ENCODE measurements at places on chromosomes 4 and X. TPM values are rescaled to one million over a fixed set of nuclear protein-coding genes. Genes with fewer than 3 reads are reported as not detected.

GRCh38 chr4:87465739-87466366, 43.5 kb downstream of the NUDT9 start:
- DNase-seq: peak; percentile 15

GRCh38 chr4:95318483-95318882, 230.3 kb downstream of the UNC5C start:
- no peak for DNase-seq

DNA sequence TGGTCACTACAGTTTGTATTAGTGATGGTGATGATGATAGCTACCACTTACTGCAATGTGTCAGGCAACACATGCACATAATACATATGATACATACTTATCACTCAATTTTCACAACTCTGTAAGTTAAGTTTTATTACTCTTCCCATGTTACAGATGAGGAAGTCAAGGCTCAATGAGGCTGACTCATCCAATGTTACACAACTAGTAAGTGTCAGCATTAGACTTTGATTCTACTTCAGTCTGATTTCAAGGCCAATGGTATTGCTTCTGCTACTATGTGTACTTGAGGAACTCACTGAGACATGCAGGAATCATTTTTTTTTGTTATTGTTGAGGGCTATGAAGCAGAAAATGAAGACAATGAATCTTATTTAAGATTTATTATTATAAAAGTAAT, 96.4 kb upstream of the TRPC5OS start:
- DNase-seq: no peak

C4orf51 gene
- 0.07 TPM for total RNA-seq

Measured in pulmonary artery endothelial cell (primary cell).